ENCODE measurements at places on chromosomes 2 and 18. TPM values are rescaled to one million over a fixed set of nuclear protein-coding genes. Genes with fewer than 3 reads are reported as not detected.

CYP27C1 gene
- total RNA-seq, result 4.9 TPM

ANKRD29 gene
- 9.7 TPM for total RNA-seq

DHX57 gene
- total RNA-seq, result 20.9 TPM

KIF1A gene
- total RNA-seq, result 0.81 TPM

DSG1 gene
- not detected for total RNA-seq

Measured in A549 treated with CORT108297 at 1 μM for 4 hours (cell line).